Tibial nerve (tissue), 4 donors: ENCODE measurements at places on chromosomes 13 and 19. TPM values are rescaled to one million over a fixed set of nuclear protein-coding genes. Genes with fewer than 3 reads are reported as not detected.

- no peak for DNase-seq
- peak overlapping the region; percentile 55 for H3K4me3 ChIP-seq
- no peaks in the 10 kb centered on the region for H3K4me1 ChIP-seq
- H3K27me3 ChIP-seq, result no peaks in the 10 kb centered on the region
- H3K36me3 ChIP-seq, result no peaks in the 10 kb centered on the region
- peak overlapping the region; percentile 76 for H3K27ac ChIP-seq
Measured at GRCh38 chr13:48410199-48410598, 2.7 kb downstream of the LPAR6 start.

DNA sequence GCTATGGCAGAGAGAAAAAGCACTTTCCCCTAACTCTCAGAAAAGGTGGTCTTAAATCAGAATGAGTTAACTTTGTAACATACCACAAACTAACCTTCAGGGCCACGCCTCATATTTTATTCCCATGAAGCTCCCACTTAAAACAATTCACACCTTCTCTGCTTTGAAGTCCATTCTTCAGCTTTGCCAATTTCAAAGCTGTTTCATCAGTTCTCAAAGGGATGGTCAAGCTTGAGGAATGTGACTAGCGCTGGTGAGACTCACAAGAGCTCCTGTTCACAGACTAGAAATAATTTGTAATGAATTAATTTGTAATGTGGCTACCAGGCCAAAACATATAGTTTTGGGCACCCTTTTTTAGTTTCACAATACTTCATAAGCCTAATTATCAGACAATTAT is 68.2 kb downstream of the STK24 start:
- no peaks in the 10 kb centered on the region for H3K36me3 ChIP-seq
- H3K4me3 ChIP-seq, result no peak overlapping the region
- no peaks in the 10 kb centered on the region for H3K27me3 ChIP-seq
- H3K27ac ChIP-seq, result peak overlapping the region; percentile 83

GRCh38 chr19:38837656-38838121 is 6.1 kb upstream of the ECH1 start:
- no peak for DNase-seq
- H3K36me3 ChIP-seq, result peaks cover 56% of the 10 kb centered on the region
- H3K27me3 ChIP-seq, result no peaks in the 10 kb centered on the region
- no peak overlapping the region for H3K27ac ChIP-seq
- no peak overlapping the region for H3K4me3 ChIP-seq

DNA sequence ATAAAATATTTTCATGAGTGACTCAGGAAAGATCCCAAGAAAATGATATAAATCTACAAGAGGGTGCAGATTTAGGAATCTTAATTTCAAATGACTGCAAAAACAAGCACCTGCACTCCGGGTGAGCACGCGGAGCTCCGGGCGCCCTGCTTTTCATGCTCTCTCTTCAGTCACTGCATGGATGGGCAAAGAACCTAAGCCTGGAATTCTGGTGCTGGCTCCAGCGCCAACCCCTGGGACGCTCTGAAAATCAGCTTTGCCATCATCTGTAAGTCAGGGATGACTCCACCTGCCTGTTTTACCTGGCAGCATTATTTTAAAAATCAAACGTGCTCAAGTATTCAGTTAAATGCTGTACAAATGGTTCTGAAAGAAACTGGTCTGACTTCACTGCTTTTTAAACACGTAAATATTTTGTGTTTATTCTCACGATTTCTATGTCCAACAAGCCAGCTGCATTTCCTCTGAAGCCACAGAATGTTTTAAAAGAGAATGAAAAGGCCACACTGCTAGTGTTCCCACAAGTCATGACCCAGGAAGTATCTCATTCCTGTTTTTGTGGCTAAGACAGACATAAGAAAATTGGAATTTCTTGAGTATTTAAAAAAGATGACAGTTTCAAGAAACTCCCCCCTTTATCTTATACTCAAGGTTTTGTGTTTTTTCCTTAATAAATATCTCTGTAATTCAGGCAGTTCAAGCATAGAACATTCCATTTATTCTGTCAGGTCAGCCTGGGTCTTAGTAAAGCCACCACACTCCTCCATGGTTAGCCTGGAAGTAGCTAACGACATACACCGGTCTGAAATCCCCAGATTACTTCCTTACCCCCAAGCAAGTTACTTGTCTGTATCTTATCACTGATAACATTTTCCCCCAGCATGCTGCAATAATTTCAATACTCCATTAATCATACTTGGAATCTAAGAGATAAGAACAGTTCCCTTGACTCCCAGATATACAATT is 81.1 kb downstream of the COL4A1 start:
- H3K4me1 ChIP-seq, result peaks cover 29% of the 10 kb centered on the region
- H3K27me3 ChIP-seq, result no peaks in the 10 kb centered on the region
- DNase-seq, result no peak
- H3K27ac ChIP-seq, result peak overlapping the region; percentile 38
- H3K4me3 ChIP-seq, result no peak overlapping the region

The KASH5 gene
- total RNA-seq, result not detected

GRCh38 chr13:112356190-112356589 is 20.0 kb upstream of the SPACA7 start:
- no peak overlapping the region for H3K4me3 ChIP-seq
- no peaks in the 10 kb centered on the region for H3K4me1 ChIP-seq
- H3K27ac ChIP-seq, result no peak overlapping the region
- no peaks in the 10 kb centered on the region for H3K36me3 ChIP-seq
- H3K27me3 ChIP-seq, result no peaks in the 10 kb centered on the region

- H3K27me3 ChIP-seq, result no peaks in the 10 kb centered on the region
- H3K4me1 ChIP-seq, result peaks cover 13% of the 10 kb centered on the region
- H3K27ac ChIP-seq, result peak overlapping the region; percentile 34
- H3K36me3 ChIP-seq, result no peaks in the 10 kb centered on the region
Measured at GRCh38 chr19:41957161-41957837, 1.8 kb downstream of the RABAC1 start.

DNA sequence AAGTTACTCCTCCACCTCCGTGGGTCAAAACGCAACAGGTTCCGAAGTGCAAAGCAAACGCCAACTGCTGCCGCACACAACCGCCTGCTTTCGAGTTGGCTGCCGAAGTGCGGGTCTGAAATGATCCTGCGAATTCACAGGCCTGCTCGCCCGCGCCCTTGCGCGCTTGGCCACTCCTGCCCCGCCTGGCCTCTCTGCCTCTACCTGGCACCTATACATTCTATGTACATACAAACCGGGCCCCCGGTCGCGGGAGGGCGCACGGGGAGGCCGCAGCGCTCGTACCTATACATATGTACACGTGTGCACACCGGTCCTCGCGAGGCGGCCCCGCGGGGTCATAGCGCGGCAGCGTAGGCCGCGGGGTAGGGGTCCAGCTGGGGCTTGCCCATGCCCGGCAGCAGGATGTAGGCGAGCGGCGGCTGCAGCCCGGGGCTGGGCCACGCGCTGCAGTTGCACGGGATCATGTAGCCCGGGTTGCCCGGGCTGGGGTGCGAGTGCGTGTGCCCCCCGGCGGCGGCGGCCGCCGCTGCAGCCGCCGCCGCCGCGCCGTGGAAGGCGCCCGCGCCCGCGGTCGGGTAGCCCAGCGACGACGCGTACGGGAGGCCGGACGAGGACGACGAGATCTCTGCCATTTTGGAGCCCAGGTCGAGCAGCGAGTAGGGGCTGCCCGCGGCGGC is 1.3 kb downstream of the SOX21 start:
- peaks cover 96% of the 10 kb centered on the region for H3K27me3 ChIP-seq
- H3K27ac ChIP-seq, result no peak overlapping the region
- no peak for DNase-seq
- no peaks in the 10 kb centered on the region for H3K4me1 ChIP-seq

The CSNK1A1L gene
- not detected for total RNA-seq

- H3K4me3 ChIP-seq, result no peak overlapping the region
- DNase-seq, result no peak
- H3K36me3 ChIP-seq, result no peaks in the 10 kb centered on the region
- H3K27ac ChIP-seq, result no peak overlapping the region
Measured at GRCh38 chr19:7897292-7897691, 6.4 kb upstream of the MAP2K7 start.

The SMIM44 gene
- not detected for total RNA-seq

GRCh38 chr19:47122359-47123335 is 8.0 kb upstream of the SAE1 start:
- DNase-seq, result no peak
- H3K36me3 ChIP-seq, result no peaks in the 10 kb centered on the region
- H3K4me1 ChIP-seq, result no peaks in the 10 kb centered on the region

- no peaks in the 10 kb centered on the region for H3K36me3 ChIP-seq
- peak overlapping the region; percentile 65 for H3K4me3 ChIP-seq
- no peaks in the 10 kb centered on the region for H3K4me1 ChIP-seq
- peak; percentile 8 for DNase-seq
- H3K27me3 ChIP-seq, result no peaks in the 10 kb centered on the region
Measured at GRCh38 chr19:52536448-52536800, 9.0 kb downstream of the ZNF808 start.

The IL27RA gene
- 3.3 TPM for total RNA-seq

GRCh38 chr13:112968380-112968909 is 569 bp upstream of the MCF2L start:
- peak overlapping the region; percentile 27 for H3K4me3 ChIP-seq
- peaks cover 7% of the 10 kb centered on the region for H3K4me1 ChIP-seq
- no peak overlapping the region for H3K27ac ChIP-seq
- peaks cover 72% of the 10 kb centered on the region for H3K27me3 ChIP-seq

The TMEM221 gene
- 0.30 TPM for total RNA-seq

GRCh38 chr13:110358381-110358780 is 51.3 kb downstream of the COL4A2 start:
- no peak for DNase-seq
- H3K36me3 ChIP-seq, result peaks cover 27% of the 10 kb centered on the region
- H3K27ac ChIP-seq, result no peak overlapping the region
- no peaks in the 10 kb centered on the region for H3K27me3 ChIP-seq
- no peak overlapping the region for H3K4me3 ChIP-seq

DNA sequence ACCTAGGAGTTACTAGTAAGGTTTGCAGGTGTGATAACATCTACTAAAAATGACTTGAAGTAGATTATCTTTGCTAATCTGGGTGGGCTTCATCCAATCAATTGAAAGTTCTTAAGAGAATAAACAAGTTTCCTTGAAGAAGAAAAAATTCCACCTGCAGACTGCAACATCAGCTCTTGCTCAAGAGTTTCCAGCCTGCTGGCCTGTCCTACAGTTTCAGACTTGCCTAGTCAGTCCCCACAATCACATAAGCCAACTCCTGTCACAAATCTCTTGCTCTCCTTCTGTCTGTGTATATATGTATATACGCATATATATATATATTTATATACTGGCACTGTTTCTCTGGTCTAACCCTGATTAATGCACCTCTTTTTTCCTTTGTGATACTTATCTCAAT is 67.3 kb upstream of the ITM2B start:
- no peaks in the 10 kb centered on the region for H3K36me3 ChIP-seq
- H3K4me1 ChIP-seq, result peaks cover 10% of the 10 kb centered on the region
- H3K27me3 ChIP-seq, result no peaks in the 10 kb centered on the region
- no peak overlapping the region for H3K4me3 ChIP-seq
- no peak for DNase-seq
- no peak overlapping the region for H3K27ac ChIP-seq

DNA sequence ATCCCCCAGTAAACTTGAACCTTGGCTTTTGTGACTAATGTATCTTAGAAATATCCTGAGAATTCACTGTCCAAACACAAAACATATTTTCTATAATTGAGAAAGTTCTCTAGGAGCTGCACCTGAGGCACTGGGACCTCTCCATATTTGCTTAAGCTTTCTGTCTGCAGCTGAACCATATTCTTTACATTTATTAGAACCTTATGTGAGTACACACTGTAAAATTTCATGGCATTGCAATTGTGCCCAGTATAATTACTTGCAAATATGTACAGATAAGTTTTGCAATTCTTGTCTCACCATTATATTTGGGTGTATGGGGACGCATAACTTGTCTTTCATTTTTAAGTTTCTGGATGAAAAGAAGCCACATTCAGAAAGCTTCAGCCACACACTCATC is 280.7 kb upstream of the KLHL1 start:
- no peak overlapping the region for H3K4me3 ChIP-seq
- no peaks in the 10 kb centered on the region for H3K27me3 ChIP-seq
- no peak overlapping the region for H3K27ac ChIP-seq
- no peak for DNase-seq

The RYR1 gene
- total RNA-seq, result 16.5 TPM

- H3K4me1 ChIP-seq, result no peaks in the 10 kb centered on the region
- H3K27ac ChIP-seq, result no peak overlapping the region
- H3K4me3 ChIP-seq, result no peak overlapping the region
- H3K36me3 ChIP-seq, result no peaks in the 10 kb centered on the region
- no peak for DNase-seq
Measured at GRCh38 chr13:45879666-45880065, 28.1 kb upstream of the SIAH3 start.

DNA sequence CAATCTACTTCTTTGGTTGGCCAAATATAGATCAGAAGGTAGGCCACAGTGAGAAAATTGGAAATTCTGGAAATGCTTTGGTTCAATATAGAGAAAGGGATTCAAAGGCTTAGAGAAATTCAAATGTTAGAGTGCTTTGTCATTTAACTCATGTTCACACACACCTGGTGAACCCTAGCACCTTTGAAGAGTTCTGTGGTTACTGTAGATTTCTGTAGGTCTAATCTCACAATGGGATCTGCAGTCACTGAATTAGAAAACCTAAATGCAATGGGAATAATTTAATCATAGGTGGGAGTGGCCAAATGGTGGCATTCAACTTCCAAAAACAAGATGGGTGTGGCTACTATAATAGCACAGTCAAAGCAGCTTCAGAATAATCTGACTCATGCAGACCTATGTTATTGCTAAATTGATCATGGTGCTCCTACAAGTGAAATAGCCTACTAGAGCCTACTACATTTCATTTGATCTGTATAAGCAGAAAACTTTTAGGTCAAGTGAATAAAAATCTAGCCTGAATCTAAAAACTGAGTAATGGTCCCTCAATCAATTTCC is 1152.9 kb downstream of the PCDH9 start:
- H3K27me3 ChIP-seq, result no peaks in the 10 kb centered on the region
- no peaks in the 10 kb centered on the region for H3K4me1 ChIP-seq
- H3K4me3 ChIP-seq, result no peak overlapping the region

The COL5A3 gene
- 47.3 TPM for total RNA-seq

DNA sequence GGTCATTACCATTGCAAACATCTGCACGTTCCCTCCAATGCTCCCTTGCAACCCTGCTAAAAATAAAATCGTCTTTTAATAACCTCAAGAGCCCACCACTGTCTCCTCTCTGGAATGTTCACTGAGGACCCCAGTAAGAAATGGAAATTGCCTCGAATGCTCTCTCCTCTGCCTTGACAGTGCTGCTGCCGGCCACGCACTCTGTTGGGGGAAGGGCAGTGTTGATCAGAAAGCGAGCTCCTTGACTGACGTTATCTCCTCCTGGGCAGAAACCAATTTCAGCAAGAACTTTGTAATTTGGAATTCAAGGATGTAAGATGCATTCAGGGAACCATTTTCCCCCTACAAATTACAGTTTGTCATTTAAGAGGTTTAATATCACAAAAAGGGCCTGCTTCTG is 718.5 kb downstream of the UQCRFS1 start:
- DNase-seq, result no peak
- no peaks in the 10 kb centered on the region for H3K27me3 ChIP-seq
- H3K36me3 ChIP-seq, result no peaks in the 10 kb centered on the region
- H3K27ac ChIP-seq, result no peak overlapping the region

GRCh38 chr19:46495786-46496099 is at the start of gene PNMA8B:
PNMA8B (minus strand) TSS chr19:46495867; CDS start chr19:46495465, 402 bp downstream.
- DNase-seq, result no peak
- H3K27ac ChIP-seq, result no peak within 1 kb of the TSS
- H3K36me3 ChIP-seq, result no peaks in the 10 kb centered on the region

The SMIM24 gene
- not detected for total RNA-seq

The YJU2 gene
- total RNA-seq, result 19.5 TPM
